ENCODE measurements at places on chromosomes 16 and 17.

GRCh38 chr17:10046786-10047785 lies 142.0 kb upstream of the RCVRN start:
- DNase-seq, result no peak

DNA sequence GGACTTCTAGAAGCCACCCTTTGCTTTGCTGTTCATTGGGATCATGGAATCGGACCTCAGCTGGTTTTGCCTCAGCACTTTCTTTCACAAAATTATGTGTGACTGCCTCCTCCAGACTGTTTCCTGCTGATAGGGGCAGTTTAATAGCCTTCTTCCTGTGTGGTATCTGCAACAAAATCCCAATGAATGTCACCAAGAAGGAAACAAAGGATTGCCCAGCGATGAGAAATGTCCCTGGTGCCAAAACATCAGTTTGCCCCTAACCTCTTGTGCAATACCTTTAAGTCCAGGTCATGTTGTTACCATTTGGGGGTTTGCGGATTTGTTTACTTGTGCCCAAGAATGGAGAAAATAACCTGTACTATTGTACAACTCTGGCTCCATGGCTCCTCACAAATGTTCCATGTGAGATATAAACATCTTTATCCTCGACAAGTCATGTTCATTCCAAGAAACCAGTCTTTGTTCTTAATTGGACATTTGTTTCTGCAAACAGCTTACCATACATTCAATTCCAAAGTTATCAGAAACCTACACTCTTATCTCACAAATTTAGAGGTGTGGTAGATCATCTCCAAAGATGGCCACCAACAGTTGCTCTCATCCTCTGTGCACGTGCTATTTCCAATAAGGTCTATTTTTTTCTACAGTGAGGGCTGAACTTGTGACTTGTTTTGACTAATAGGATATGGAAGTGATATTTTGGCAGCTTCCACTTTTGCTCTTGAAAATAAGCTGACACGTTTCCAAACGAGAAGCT lies 14.8 kb downstream of the TAC4 start:
- no peak for DNase-seq

- DNase-seq, result no peak
These were observed 778.1 kb upstream of the SOX9 start for GRCh38 chr17:71342737-71343136.

DNA sequence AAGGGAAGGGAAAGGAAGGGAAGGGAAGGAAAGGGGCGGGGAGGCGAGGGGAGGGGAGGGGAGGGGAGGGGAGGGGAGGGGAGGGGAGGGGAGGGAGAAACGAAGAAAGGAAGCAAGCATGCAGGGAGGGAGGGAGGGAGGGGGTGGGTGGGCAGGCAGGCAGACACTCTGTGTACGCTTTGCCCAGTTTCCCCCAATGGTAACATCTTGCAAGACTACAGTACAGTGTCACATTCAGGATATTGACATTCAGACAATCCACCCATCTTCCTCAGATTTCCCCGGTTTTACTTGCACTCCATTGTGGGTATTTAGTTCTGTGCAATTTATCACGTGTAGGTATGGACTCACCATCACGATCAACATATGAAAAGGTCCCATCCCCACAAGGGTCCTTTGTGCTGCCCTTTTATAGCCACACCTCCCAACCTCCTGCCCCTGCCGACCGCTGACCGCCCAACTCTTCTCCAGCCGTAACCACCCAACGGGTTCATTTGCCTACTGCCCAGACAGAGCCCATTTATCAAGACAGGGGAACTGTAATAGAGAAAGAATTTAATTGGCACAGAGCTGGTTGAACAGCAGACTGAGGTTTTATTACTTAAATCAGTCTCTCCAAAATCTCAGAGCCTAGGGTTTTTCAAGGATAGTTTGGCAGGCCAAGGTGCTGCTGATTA lies 91.4 kb upstream of the FA2H start:
- DNase-seq, result no peak

- no peak for DNase-seq
These were observed 263.5 kb downstream of the ENGASE start for GRCh38 chr17:79338152-79338551.

GRCh38 chr17:82960419-82961271 lies 118.8 kb upstream of the METRNL start:
- DNase-seq, result peak; percentile 83

- no peak for DNase-seq
These were observed 49.3 kb downstream of the GRB7 start for GRCh38 chr17:39787041-39787440.

DNA sequence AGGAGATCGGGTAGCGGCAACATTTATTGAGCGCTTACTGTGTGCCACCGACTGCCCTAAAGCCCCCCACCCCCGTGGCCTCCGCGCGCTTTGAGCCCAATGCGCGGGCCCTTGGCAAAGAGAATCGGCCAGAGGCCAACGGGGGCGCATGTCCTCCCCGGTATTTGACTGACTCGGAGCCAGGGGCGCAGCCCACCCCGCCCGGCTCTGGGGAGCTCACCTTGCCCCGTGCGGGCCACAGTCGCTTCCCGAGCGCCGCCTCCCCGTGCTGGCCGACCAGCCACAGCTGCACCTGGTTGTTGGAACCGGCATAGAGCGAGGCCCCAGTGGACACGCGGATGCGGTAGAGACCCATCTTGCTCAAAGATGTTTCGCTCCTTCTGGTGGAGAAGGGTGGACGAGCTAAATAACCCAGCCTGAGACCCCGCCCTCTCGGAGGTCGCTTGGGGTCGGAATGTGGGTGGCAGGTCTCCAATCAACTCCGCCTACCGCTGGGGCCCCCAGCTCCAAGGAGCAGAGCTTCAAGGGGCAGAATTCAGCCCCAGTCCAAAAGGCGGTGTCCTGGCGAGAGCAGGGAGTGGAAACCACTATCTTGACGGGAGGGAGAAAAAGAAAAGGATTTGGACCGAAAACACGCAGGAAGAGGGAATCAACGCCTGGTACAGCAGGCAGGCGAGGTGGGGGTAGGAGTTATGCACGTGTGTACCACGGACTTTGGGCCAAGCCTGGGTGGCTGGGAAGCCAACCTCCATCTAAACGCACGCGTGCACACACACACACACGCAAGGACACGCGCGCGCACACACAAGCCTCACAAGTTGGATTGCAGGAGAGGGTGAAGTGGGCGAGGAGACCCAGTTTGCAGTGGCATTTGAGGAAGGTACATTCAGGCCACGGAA lies at the start of gene ALOX15:
TSS of gene ALOX15 (minus strand) at position 382 of the 899 bp plus-strand sequence. CDS start at position 355, 27 bp downstream.
- DNase-seq, result no peak

DNA sequence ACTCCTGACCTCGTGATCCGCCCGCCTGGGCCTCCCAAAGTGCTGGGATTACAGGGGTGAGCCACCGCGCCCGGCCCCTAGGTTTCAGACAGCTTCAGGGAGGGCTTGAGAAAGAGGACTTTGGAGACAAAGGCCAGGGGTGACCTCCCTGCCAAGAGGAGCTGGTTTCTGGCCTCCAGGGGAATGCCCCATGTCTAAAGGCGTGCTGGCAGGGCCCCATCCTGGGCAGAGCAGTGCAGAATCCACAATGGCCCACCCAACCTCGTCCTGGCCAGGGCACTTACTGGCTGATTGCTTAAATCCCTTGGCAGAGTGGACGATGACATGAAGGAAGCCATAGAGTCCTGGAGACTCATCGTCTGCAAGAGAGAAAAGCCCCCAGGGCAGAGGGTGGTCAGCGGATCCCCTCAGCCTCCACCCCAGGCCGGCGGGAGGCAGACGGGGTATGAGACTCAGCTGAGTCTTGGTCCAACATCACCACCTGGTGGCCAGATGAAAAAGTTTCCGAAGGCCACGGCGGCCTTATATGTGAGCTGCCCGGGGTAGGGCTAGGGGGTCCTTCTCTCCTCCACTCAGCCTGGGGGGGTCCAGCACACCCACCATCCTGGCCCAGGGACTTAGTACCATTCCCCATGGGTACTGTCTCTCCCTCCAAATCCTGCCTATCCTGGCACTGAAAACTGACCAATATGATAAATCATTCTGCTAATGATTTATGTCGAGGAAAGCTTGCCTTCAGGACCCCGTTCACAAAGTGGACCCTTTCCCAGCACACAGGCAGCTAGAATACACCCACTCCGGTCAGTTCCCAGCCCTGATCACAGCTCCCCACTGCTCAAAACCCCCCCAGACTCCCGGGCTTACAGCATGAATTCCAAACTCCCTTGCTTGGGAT lies 59.1 kb downstream of the TIMM22 start:
- peak; percentile 51 for DNase-seq

DNA sequence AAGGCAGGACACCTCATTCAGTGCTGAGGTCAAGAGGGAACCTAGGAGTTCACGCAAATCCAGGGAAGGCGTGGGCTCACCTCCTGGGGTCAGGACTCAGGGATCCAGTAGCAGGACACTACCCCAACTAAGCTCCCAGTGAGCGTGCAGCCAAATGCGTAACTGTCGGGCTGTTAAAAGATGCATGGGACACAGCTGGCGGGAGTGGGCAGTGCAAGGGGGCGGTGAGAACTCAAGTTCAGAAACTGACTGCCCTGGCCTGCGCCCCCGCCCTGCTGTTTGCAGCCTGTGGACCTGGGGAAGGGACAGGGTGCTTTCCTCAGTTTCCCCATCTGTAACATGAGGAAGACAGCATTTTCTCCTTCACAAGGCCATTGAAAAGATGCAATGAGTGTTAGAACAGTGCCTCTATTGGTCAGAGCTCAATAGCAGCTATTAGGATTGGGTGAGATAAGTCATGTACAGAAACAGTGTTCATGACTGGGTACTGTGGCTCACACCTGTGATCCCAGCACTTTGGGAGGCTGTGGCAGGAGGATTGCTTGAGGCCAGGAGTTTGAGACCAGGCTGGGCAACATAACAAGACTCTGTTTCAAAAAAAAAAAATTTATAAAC lies 20.2 kb downstream of the CDIPT start:
- DNase-seq, result no peak

Measured in lower leg skin (tissue), 4 donors.